ENCODE measurements at places on chromosomes 1 and 21. TPM values are rescaled to one million over a fixed set of nuclear protein-coding genes. Genes with fewer than 3 reads are reported as not detected.

DNA sequence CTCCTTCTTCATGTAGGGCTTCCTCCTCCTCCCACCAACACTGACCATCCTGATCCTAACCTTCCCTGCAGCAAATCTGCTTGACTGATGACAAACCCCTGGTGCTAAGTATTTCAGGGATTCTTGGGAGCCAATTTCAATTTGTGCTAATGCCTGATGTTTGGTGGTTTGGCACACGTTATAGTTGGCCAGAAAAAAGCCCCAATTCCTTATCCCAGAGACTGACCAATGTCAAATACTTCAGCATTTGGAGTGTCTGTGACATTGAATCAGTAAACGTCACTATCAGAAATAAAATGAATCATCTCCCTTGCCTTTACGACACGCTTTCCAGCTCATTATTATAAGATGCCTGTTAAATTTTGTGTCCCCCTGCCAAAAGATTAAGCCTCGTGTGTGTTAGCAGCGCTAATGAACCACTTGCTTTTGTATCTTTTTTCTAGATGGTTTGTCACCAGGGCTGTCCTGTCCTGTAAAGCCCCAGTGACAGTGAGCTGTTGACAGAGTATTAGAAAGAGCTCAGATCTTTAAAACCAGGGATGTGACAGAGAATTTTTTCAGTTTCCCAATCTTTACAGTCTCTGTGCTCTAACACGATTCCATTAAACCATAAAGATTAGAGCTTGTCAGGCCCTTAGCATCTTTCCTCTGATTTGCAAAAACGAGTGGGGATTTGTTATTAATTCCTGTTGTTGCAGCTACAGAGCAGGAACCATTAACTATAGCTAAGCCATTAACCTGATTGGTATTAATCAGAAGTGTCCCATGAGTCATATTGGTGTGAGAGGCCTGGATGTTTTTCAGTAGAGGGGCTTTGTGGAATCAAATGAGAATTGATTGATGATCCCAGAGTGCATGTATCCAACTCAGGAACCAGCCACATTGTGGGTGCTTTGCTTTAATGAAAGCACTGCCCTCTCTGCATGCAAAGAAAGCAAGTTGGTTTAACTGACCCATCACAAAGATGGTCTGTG is 665.1 kb upstream of the PLXNA2 start:
- H3K4me1 ChIP-seq: no peaks in the 10 kb centered on the region
- no peaks in the 10 kb centered on the region for H3K36me3 ChIP-seq
- H3K27me3 ChIP-seq: no peaks in the 10 kb centered on the region
- H3K27ac ChIP-seq: no peak overlapping the region

GRCh38 chr1:243268751-243269460 is 13.1 kb downstream of the SDCCAG8 start:
- peak overlapping the region; percentile 57 for H3K27ac ChIP-seq
- peak overlapping the region; percentile 50 for H3K4me3 ChIP-seq
- no peaks in the 10 kb centered on the region for H3K36me3 ChIP-seq
- no peak for DNase-seq
- H3K27me3 ChIP-seq: no peaks in the 10 kb centered on the region
- H3K4me1 ChIP-seq: peaks cover 15% of the 10 kb centered on the region

DNA sequence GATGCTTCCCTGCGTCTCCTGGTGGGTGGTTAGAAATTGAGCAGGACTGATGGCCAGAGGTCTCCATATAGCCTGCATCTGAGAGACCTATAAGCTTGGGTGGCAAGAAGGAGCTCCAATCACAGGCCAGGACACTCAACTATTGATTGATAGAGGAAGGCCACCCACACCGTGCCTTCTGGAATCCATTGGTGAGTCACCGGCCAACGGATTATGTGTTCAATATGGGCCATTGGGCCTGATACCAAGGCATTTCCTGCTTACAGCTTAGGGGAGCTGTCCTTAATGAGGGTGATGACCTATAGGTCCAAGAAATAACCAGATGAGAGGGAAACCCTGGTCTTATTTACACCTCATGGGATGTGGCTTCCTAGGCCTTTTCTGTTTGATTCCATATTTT is 115.1 kb downstream of the PLPP3 start:
- DNase-seq: no peak
- no peaks in the 10 kb centered on the region for H3K27me3 ChIP-seq
- H3K4me1 ChIP-seq: no peaks in the 10 kb centered on the region
- H3K27ac ChIP-seq: no peak overlapping the region
- H3K36me3 ChIP-seq: no peaks in the 10 kb centered on the region
- no peak overlapping the region for H3K4me3 ChIP-seq

DNA sequence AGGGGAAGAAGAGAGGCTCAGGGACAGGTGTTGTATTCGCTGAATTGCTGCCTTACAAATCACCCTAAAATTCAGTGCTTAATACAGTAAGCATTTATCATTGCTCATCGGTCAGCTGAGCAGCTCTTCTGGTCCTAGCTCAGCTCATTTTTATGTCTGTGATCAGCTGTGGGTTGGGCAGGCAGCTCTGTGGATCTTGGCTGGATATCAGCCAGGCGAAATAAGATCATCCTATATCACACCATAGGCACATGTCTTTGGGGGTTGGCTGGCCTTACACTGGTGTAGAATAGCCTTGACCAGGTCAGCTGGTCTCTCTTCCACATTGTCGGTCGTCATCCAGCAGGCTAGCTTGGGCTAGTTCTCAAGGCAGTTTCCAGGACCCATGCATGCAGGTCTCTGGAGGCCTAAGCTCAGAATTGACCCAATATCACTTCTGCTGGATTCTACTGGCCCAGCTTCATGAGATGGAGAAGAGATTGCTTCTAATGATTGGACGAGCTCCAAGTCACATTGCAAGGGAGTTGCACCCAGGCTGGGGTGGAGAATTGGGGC is 448.6 kb downstream of the KIF26B start:
- no peaks in the 10 kb centered on the region for H3K27me3 ChIP-seq
- no peak overlapping the region for H3K4me3 ChIP-seq
- H3K36me3 ChIP-seq: no peaks in the 10 kb centered on the region
- no peaks in the 10 kb centered on the region for H3K4me1 ChIP-seq
- no peak overlapping the region for H3K27ac ChIP-seq

- no peak for DNase-seq
- no peaks in the 10 kb centered on the region for H3K36me3 ChIP-seq
- no peak overlapping the region for H3K27ac ChIP-seq
These were observed 215.8 kb downstream of the BARHL2 start for GRCh38 chr1:90501281-90501680.

DNA sequence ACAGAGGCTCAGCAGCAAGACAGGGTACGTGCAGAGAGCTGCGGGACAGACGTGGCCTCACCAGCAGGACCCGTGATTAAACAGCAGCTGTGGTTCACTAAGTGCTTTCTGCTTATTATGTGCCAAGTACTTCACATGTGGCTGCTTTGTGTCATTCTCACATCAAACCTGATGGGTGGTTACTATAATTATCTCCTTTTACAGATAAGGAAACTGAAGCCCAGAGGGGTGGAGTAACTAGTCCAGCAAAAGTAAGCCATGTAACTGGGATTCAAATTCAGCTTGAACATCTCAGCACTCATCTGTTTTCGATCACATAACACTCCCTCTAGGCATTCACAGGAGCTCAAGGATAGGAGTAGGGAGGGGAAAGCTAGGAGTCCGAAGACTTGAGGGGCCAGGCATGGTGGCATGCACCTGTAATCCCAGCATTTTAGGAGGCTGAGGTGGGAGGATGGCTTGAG is 50.8 kb upstream of the CLIC4 start:
- H3K4me3 ChIP-seq: no peak overlapping the region
- DNase-seq: no peak
- H3K4me1 ChIP-seq: peaks cover 13% of the 10 kb centered on the region
- no peak overlapping the region for H3K27ac ChIP-seq

DNA sequence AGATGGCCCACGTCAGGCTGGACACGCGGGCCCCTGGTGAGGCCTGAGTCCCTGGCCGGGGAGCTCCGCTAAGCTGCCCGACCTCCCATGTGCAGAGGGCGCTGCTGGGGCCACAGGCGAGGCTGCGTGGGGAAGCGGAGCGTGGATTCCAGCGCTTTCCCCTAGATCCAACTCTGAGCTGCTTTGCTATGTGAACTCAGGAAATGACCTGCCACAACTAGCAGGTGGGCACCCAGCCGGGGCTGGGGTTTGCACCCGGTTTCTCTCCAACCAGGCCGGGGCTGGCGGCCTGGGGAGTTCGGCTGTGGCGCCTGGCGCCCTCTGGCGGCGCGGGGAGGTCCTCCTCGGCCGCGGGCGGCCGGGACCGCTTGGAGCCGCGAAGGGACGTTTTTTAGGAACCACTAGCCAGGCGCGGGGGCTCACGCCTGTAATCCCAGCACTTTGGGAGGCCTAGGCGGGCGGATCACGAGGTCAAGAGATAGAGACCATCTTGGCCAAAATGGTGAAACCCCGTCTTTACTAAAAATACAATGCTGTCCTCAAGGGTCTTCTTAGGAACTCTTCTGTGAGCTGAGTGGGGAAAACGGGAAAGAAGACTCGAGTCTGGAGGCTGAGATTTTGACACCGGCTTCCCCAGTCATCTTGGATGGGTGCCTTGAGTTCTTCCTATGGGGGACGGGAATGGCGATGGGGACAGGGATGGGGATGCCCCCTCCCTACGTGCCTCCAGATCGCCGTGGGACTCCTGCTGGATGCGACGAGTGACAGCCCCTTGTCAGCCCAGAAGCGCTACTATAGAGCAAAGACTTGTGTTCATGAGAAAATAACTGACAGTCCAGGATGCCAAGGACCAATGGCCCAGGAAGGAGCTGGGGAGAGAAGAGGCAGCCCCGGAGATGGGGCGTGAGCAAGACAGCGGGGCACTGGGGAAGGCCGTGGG is 12.6 kb downstream of the PYCR2 start:
- H3K27me3 ChIP-seq: no peaks in the 10 kb centered on the region
- H3K4me1 ChIP-seq: peaks cover 10% of the 10 kb centered on the region
- no peak overlapping the region for H3K27ac ChIP-seq
- DNase-seq: no peak
- H3K36me3 ChIP-seq: no peaks in the 10 kb centered on the region

- no peaks in the 10 kb centered on the region for H3K27me3 ChIP-seq
- peaks cover 68% of the 10 kb centered on the region for H3K4me1 ChIP-seq
These were observed 70.4 kb downstream of the SPSB1 start for GRCh38 chr1:9363061-9363471.

- H3K4me1 ChIP-seq: no peaks in the 10 kb centered on the region
- no peak overlapping the region for H3K4me3 ChIP-seq
These were observed 10.4 kb upstream of the TMEM9 start for GRCh38 chr1:201164645-201165044.

GRCh38 chr1:231364192-231364591 is 26.1 kb downstream of the SPRTN start:
- no peak for DNase-seq
- no peaks in the 10 kb centered on the region for H3K36me3 ChIP-seq
- no peak overlapping the region for H3K27ac ChIP-seq
- no peaks in the 10 kb centered on the region for H3K4me1 ChIP-seq

DNA sequence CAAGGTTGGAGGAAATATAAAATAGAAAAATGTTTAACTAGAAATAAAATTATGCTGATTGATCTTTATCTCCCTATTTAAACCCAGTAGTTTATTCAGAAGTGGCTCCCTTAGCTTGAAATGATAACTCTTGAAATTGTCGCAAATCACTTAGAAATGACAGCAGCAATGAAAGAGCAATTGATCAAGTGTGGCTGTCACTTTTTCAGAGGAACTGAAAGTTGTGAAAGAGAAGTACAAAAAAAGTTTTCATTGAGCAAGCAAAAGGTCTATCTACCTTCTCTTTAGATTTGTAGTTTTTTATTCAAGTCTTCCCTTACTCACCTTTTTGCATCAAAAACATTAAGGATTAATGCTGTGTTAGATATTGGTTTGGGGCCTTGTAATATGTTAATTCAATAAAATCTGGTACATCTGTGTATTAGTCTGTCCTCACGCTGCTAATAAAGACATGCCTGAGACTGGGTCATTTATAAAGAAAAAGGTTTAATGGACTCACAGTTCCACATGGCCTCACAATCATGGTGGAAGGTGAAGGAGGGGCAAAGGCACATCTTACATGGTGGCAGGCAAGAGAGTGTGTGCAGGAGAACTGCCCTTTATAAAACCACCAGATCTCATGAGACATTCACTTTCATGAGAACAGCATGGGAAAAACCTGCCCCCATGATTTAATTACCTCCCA is 48.3 kb downstream of the LRRC8C start:
- no peaks in the 10 kb centered on the region for H3K36me3 ChIP-seq
- DNase-seq: no peak
- no peaks in the 10 kb centered on the region for H3K27me3 ChIP-seq
- no peak overlapping the region for H3K4me3 ChIP-seq
- no peaks in the 10 kb centered on the region for H3K4me1 ChIP-seq

- no peak for DNase-seq
- H3K36me3 ChIP-seq: no peaks in the 10 kb centered on the region
- H3K4me3 ChIP-seq: no peak overlapping the region
- peaks cover 4% of the 10 kb centered on the region for H3K4me1 ChIP-seq
- H3K27ac ChIP-seq: no peak overlapping the region
- no peaks in the 10 kb centered on the region for H3K27me3 ChIP-seq
These were observed 84.9 kb upstream of the KCNK2 start for GRCh38 chr1:214997685-214998084.

GRCh38 chr1:187839873-187840272 is 1011.1 kb downstream of the PLA2G4A start:
- H3K36me3 ChIP-seq: no peaks in the 10 kb centered on the region
- H3K4me3 ChIP-seq: no peak overlapping the region
- no peaks in the 10 kb centered on the region for H3K4me1 ChIP-seq
- H3K27ac ChIP-seq: no peak overlapping the region
- no peaks in the 10 kb centered on the region for H3K27me3 ChIP-seq
- no peak for DNase-seq

GRCh38 chr1:14265495-14265894 is 333.0 kb upstream of the KAZN start:
- no peaks in the 10 kb centered on the region for H3K4me1 ChIP-seq
- no peaks in the 10 kb centered on the region for H3K36me3 ChIP-seq
- H3K27me3 ChIP-seq: no peaks in the 10 kb centered on the region
- no peak for DNase-seq
- no peak overlapping the region for H3K27ac ChIP-seq

- no peaks in the 10 kb centered on the region for H3K27me3 ChIP-seq
- DNase-seq: no peak
- H3K4me1 ChIP-seq: peaks cover 8% of the 10 kb centered on the region
- no peak overlapping the region for H3K4me3 ChIP-seq
- H3K36me3 ChIP-seq: no peaks in the 10 kb centered on the region
- H3K27ac ChIP-seq: no peak overlapping the region
These were observed 5.3 kb downstream of the VANGL1 start for GRCh38 chr1:115647047-115647446.

DNA sequence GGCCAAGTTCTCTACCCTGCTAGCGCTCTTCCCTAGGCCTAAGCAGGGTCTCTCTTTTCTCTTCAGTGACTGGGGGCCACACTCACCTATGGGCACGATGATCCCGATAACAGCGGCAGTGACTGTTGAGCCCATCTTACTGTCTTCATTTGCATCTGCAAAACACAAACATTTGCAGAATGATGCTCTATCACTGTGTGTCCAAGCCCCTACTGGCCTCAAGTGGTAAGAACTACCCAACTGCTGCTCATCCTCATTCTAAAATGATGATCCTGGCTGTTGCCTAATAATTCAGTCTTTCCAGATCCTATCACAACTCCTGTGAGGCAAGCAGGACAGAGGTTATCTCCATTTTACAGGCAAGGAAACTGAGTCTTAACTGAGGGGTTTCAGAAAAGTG is 16.7 kb upstream of the MAGOH start:
- H3K27me3 ChIP-seq: no peaks in the 10 kb centered on the region
- DNase-seq: no peak
- no peaks in the 10 kb centered on the region for H3K4me1 ChIP-seq
- no peak overlapping the region for H3K4me3 ChIP-seq
- H3K36me3 ChIP-seq: no peaks in the 10 kb centered on the region

MPZL1 gene
- 108 TPM for total RNA-seq

OR2L13 gene
- total RNA-seq: not detected

TMEM269 gene
- total RNA-seq: 0.27 TPM

KIF14 gene
- 1.3 TPM for total RNA-seq

SELL gene
- 8.5 TPM for total RNA-seq

PTPN7 gene
- 4.3 TPM for total RNA-seq

TNN gene
- not detected for total RNA-seq
